ENCODE measurements at places on chromosomes 1 and 21.

DNA sequence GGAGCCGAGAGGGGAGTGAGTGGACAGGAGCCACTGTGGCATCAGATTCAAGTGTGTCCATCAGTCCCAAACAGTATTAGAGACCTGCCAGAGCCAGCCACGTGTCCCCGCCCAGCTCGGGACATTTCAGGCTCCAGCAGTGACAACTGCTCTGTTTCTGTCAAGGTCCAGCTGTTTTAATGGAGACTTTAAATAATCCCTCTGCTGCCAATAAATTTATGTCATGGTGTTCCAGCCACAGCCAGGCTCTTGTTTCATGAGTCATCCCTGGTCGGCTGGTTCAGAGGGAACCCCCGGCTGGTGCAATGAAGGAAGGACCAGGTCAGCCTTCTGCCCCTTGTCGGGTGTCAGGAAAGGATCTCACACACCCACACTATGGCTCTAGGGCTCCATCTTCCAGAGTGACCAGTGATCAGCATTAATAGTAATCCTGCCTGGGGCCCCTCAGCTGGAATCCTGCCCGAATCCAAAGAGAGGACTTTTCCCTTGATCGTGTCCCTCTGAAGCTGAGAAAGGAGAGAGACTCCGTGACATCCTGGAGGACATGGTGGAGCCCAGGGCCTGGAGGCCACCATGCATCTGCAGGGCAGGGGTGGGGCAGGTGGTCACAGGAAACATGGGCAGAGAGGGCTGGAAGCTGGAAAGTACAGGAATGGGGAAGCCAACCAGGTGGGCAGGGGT, 197.3 kb downstream of the MATN1 start:
- DNase-seq = no peak

DNA sequence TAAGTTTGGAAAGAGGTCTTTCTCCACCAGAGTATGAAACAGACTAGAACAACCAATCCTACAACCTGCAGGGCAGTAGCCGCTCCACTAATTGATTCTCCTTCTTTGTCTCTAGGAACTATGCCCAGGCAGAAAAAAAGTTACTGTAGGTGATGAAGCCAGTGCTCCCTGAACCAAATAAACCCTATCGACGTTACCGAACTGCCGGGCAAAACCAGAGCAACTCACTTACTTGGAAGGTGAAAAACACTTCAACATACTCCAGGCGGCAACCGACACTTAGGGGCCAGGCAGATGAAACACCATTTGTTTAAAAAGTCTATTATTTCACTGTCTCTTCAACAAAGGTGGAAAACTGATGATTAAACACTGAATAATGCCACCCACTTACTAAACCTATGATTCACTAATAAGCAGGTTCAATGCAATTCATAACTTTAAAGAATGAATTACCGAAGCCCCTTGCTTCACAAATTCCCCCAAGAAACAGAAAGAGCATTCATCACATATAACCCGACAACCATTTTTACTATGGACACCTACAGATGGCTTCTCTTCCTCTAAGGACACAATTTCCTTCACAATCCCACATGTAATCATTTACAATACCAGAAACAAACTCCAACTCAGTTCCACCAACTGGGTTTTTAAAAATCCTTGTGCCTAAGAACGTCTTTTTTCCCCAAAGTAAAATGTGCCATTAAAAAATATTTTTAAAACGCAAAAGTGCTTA, 1.6 kb downstream of the NRIP1 start:
- DNase-seq = no peak

GRCh38 chr1:36497207-36497606, 14.5 kb upstream of the CSF3R start:
- DNase-seq = no peak

DNA sequence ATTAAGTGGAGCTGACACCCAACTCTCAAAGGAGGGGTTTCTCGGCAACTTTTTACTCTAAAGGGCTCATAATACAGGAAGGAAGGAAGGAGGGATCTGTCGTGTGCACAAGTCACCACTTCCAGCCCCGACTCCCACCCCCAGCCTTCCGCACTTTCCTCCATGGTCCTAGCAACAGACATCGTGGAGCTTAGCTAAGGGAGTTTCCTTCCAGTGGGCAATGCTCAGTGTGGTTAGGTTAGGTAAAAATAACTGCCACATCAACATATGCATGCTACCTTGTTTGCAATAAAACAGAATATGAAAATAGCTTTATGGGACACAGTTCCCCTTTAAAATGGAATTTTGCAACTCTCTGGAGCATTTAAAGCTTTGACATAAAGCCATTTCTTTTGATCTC, 35.2 kb downstream of the KANK4 start:
- DNase-seq = no peak

DNA sequence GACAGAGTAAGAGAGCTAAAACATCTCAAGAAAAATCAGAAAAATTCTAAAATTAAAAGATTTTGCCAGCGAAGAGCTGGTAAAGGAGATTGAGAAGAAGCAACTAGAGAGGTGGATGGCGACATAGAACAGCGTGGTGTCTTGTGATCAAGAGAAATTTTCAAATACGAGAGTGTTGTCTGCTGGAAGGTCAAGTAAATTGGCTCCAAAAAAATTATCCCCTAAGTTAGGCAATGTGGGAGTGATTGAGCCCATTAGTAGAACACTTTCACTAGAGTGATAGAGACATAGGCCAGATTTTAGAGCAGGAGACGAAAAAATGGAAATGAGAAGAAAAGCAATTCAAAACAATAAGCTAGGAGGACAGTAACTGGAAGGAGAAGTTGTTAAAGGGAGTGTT, 94.3 kb upstream of the MPC2 start:
- no peak for DNase-seq

All from SHP77 (cell line).